ENCODE measurements at places on chromosomes 3 and 15.

DNA sequence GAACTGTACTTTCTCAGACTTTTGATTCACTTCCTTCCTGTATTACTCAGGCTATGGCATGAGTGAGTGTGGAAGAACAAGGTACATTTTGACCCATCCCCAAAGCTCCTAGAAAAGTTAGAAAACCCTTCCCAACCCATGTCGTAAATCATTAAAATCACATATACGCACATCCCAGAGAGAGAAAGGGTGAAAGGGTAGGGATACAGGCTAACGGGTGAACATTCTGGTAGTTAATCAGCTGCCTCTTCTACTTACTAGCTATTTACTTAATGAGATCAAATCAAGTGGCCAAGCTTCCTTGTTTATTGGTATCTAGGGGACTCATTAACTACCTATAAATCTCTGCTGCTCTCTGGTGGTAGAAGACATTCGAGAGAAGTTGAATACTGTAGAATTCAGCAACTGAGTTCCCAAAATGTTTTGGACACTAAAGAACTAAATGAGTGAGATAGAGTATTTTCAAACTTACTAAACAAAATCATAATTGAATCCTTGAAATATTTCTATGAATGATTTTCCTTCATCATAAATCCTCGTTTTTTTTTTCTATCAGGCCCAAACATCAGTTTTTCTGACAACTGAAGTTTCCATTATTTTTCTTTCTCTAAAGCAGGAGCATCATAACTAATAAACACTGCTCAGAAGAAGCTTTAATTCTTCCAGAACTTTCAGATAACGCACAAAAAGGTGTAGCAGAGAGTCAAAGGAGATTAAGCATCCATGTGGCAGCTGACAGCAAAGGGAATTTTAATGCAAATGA lies 124.2 kb downstream of the IMPG2 start:
- no peak for DNase-seq

GRCh38 chr3:116386168-116386567 lies 59.1 kb downstream of the LSAMP start:
- DNase-seq = no peak

- DNase-seq = no peak
Measured at GRCh38 chr3:50078622-50079021, 10.1 kb upstream of the RBM5 start.

- no peak for DNase-seq
Measured at GRCh38 chr3:3927965-3928364, 128.7 kb downstream of the LRRN1 start.

GRCh38 chr3:139758654-139759291 lies 81.0 kb upstream of the NMNAT3 start:
- no peak for DNase-seq

DNA sequence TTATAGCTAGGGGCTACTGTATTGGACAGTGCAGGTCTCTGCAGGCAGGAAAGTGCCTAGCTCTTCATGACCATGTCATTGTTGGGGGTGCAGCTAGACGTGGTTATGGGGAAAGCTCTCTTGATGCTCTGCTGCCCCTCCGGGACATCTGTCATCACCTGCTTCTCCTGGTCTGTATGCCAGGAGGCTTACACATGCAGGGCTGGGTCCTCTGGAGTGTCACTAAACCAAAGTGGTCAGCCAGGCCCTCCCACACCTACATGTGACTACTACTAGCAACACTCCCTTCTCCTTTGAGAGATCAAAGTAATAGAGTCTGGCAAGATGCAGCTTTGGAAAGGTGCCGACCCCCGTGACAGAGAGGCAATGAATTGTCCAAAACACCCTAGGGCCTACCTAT lies 98.5 kb downstream of the SST start:
- DNase-seq = no peak

DNA sequence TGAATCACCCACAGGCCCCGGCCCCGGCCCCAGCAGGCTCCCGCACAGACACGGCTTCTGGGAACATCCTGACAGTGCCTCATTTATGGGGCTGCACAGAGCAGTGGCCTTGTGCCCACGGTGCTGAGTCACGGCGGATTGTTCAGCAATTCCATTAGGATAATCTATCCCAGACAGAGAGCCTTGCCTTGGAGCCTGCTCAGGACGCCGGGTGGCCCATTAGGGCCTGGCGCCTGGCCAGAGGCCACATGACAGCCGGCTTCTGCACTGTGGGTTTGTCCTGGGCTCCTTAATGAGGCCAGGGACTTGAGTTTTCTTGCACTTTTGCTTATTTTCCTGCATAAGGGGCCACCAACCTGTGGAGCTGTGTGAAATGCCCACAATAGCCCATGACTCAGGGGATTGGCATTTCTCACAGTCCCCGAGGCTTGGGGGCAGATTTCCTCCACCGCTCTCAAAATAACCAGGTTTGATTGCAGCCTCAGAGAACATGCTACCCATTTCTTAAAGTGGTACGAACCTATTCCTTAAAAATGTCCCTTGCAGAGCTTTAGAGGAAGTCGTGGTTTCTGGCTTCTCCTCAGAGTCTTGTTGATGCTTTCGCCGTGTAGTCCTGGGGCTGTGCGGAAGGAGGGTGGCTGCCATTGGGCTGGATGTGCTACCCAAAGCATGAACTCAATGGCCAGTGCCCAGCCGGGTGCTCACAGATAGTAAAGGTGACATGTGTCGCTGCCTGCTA lies 19.0 kb downstream of the SYNM start:
- DNase-seq = no peak

GRCh38 chr3:139353920-139354556 lies 10.2 kb downstream of the MRPS22 start:
- no peak for DNase-seq

GRCh38 chr3:138355071-138355470 lies 6.7 kb downstream of the MRAS start:
- DNase-seq = no peak

GRCh38 chr15:91627473-91628278 lies 225.8 kb upstream of the SLCO3A1 start:
- DNase-seq = no peak

GRCh38 chr15:77163781-77164384 lies 93.0 kb upstream of the TSPAN3 start:
- DNase-seq = no peak

DNA sequence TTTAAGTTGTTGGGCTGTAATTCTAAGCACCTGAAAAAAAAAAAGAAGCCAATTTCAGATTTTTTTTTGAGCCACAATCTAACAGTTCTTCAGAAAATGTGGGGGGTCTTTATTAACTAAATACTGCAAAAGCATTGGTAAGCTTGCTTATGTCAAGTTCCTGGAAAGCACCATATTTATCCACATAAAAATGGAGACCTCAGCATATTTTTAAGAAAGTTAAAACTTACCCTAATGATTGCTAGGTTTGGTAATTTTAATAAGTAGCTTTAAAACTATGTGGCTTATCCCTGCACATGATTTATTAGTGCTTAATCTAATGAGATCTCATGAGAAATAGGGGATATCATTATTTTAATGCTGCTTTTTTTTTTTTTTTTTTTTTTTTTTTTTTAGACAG lies 156.8 kb downstream of the USP13 start:
- DNase-seq = no peak

DNA sequence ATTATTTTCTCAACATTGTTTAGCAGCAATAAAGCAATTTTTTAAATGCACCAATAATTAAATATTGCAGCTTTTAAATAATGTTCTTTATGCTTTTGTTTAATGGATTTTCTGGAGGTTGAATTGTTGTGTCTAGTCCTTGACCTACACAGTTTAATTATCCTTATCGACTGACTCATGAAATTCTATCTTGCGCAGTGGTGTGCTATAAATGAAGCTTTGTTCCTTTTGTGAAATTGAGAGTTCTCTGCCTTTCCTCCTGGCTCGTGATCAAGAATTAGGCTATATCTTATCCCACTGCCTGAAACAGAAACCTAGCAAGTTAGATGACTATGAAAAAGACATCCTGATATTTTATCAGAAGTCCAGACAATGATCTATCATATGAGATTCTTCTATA lies 37.0 kb upstream of the PIK3R4 start:
- DNase-seq = no peak

GRCh38 chr3:167246252-167246651 lies 133.8 kb downstream of the ZBBX start:
- DNase-seq = no peak

DNA sequence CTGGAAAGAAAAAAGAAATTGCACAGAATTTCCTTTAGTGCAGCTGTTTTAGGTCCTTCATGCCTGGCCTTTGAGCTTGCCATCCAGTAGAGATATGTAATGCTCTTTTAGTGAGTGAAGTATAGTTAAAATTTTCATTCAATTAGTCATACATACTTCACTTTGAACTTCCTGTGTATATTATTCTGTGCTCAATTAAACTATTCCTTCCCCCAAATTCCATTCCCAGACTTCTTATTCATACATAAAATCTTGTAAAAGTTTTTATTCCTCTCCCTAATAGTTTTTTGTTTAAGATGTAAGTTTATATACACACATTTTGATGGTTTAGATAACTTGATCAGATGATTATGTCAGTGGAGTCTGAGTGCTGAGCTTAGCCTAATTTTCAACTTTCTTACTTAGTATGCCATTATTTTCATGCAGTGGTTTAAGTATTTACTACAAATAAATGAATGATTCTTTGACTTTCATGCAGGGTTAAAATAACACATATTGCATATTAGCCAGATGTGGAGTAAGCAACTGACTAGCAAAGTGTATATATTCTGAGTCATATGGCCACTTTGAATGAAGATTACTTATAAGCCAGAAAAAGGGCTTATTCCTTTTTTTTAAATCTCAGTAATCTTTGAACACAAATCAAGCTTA lies 42.5 kb upstream of the ABHD10 start:
- DNase-seq = no peak

GRCh38 chr3:85533586-85533985 lies 574.8 kb downstream of the CADM2 start:
- DNase-seq = no peak

GRCh38 chr15:94327356-94327936 lies 96.1 kb downstream of the MCTP2 start:
- DNase-seq = no peak

- DNase-seq = no peak
Measured at GRCh38 chr15:94683902-94684301, 452.5 kb downstream of the MCTP2 start.

GRCh38 chr3:141278196-141279076 lies 46.8 kb downstream of the PXYLP1 start:
- DNase-seq = no peak

DNA sequence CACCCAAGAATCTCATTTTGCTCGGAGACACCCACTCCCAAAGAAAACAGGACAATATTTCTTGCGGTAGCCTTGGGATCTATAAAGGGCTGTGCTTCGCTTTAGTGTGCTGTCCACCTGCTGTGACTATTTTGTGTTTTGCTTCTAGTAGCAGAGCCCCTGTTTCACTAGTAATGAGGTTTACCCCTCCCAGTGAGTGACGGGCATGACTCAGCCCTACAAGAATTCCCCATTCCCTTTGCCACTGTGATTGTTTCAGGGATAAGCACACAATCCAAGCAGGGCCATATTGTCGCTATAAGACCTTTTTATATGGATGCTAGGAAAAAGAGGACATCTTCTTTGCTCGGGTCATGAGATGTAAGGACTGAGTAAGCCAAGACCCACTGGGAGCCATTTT lies 62.5 kb upstream of the FOXB1 start:
- DNase-seq = no peak

All from activated naive CD4-positive, alpha-beta T cell (primary cell).